GM23248 (cell line): ENCODE measurements at places on chromosomes 4 and X. TPM values are rescaled to one million over a fixed set of nuclear protein-coding genes. Genes with fewer than 3 reads are reported as not detected.

KLHL4 gene
- 0.11 TPM in 1 of 2 replicates, not detected in the other for total RNA-seq

RTL3 gene
- total RNA-seq: under 0.01 and 0.11 TPM in 2 replicates

ACE2 gene
- total RNA-seq: not detected in 2 replicates

TKTL2 gene
- total RNA-seq: not detected in 2 replicates

VCX3A gene
- total RNA-seq: not detected in 2 replicates

SLC7A11 gene
- 67.2 and 72.3 TPM in 2 replicates for total RNA-seq

OCIAD1 gene
- 88.9 and 147 TPM in 2 replicates for total RNA-seq

JAKMIP1 gene
- not detected in 2 replicates for total RNA-seq

C4orf50 gene
- total RNA-seq: not detected in 2 replicates

ZNF141 gene
- 6.7 and 7.6 TPM in 2 replicates for total RNA-seq

GPRASP1 gene
- total RNA-seq: 0.38 and 0.54 TPM in 2 replicates

DNA sequence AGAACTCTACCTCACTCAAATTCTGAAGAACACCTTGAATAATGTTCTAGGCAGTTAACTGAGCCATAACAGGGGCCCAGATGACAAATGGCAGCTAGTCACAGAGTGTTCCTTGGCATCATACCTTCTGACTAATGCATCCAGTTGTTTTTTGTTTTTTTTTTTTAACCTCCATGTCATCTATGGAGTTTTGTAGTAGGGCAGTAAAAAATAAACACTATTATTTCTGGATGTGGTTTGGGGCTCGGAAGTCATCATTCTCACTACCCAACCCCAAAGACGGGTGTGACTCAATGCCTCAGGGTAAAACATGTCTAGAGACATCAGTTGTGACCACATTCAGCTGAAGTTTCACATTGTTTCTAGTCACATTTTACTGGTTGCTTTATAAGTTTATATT lies 31.2 kb upstream of the MCF2 start:
- DNase-seq: peak; percentile 62

- DNase-seq: no peak
Observed at GRCh38 chrX:22021751-22022324, 10.3 kb upstream of the PHEX start.

DNA sequence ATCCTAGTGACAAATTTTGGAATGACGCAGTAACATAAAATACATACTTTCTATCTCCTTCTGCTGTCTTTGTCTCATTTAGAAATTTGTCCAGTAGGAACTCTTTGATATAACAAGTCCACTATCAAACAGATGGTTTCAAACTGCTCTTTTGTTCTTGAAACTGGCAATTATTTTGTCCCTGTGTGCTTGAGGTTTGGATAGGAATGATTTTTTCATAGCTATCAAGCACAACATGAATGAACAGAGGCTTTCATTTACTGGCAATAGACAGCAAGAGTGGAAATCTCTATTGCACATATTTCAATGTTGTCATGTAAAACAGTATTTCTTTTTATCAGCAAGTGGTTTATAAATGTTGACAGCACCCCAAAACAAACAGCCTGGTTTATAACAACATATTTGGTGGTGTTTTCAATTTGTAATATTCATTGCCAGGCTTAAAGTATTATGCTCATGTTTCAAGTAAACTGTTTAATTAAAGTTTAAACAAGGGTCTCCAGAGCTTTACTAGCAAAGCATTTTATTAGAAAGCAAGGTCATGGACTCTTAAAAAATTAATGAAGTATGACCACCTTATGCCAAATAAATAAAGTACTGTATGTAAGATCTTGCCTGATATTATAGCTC lies 60.0 kb downstream of the TIGD2 start:
- DNase-seq: no peak

GRCh38 chrX:38649221-38649620 lies 87.9 kb downstream of the TSPAN7 start:
- no peak for DNase-seq

DNA sequence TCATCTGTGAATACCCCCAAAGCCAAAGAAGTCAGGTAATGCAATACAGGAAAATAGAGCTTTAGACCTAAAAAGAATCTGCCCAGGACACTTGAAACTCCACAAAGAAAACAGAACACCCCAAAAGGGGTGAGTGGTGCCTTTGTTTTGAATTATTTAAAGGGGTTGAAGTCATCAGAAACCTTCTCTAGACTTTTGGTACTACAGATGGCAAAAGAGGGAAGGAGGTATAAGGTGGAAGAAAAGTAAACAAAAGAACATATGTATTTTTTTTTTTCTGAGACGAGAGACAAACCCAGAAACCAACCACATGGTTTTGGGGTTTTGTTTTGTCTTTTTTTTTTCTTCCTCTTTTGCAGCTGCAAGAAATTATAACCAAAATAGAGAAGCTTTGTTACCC lies 1477.8 kb downstream of the C4orf33 start:
- DNase-seq: no peak

DNA sequence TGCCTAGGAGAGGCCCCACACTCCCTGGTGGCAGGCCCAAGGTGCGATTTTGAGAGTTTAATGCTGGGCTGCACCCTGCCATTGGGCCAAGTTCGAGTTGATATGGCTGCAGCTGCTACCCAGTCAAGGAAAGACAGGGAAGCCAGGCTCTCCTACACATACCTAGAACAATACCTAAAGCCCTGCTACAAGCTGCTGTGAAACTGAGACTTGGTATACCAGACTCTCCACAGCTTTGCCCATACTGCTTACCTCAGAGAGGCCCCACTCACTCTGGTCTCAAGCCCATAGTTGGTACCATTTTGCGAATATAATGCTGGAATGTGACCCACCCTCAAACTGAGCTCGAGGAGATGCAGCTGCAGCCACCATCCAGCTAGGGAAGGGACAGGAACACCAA lies 147.7 kb upstream of the MAGEB2 start:
- DNase-seq: no peak

GRCh38 chr4:139676913-139677585 lies 11.4 kb downstream of the MGST2 start:
- DNase-seq: no peak

- DNase-seq: no peak
Observed at GRCh38 chr4:90165883-90166282, 38.7 kb downstream of the CCSER1 start.

GRCh38 chr4:151652841-151653547 lies 107.8 kb downstream of the GATB start:
- peak; percentile 81 for DNase-seq

DNA sequence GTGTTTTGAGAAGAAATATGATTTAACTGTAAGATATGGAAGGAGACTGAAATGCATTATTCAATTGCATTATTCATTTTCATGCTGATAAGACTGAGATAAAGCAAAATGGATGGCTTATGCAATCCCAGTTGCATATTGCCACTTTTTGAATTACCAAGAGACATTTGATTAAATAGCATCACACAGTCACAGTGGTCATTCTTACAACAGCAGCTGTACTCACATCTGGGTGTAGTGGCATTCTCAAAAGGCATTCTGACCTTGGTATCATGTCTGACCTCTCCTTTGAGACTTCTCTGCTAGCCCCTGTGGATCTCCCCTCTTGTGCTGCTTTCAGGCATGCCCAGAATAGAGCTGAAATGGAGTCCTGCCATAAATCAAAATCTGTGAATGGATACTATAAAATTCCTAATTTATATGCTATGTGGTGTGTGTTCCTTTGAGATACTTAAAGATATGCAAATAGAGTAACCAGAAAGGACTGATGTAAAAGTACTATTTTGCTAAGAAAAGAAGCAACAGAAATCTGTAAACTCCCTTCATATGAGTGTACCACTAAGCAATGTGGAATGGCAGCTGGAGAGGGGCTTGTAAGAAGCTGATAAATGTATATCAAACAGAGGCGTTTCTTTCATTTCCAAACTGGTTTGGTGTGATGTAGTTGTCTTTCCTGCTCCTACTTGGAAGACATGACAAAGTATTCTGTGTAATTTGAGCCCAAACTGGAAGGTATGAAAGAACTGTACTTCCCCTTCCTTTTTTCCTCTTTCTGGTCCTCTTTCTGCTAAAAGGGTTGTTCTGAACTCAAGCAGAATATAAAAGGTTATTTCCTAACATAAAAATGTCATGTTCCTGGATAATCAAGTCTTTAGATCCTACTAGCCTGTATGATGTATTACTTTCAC lies 25.4 kb upstream of the METAP1 start:
- no peak for DNase-seq

DNA sequence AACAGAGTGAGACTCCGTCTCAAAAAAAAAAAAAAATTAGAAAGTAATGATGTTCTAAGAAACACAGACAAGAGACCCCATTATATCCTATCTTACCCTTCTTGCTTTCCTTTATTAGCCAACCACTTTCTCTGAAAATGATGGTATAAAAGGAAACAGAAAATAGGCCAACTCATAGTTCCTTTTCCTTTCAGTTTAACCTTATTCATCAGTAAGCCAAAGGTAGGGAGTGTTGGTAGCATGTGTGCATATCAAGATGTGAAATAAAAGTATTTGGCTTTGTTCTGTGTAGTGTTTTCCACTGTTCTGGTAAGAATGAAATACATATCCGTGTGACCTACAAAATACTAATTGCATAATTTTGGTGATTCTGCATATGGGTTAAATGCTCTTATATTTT lies 266.6 kb downstream of the ZNF674 start:
- DNase-seq: no peak

DNA sequence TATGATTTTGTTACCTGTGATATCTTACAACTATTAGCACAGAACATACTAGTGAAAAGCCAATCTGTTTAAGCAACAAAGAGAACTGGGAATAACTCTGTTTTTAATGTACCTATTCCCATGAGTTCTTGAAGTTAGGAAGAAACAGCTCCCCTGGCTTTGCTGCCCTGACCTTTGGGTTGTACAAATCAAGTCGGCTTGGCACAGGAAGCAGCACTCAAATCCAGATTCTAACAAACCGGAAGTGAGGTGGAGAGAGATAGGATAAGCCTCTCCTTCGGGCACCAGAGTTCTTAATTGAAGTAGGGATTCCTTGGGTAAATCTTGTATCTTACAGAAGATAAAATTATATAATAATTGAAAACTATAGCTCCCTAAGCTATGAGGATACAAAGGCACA lies 144.8 kb upstream of the CPEB2 start:
- no peak for DNase-seq

GRCh38 chr4:163606896-163607691 lies 112.6 kb downstream of the TMA16 start:
- DNase-seq: no peak

DNA sequence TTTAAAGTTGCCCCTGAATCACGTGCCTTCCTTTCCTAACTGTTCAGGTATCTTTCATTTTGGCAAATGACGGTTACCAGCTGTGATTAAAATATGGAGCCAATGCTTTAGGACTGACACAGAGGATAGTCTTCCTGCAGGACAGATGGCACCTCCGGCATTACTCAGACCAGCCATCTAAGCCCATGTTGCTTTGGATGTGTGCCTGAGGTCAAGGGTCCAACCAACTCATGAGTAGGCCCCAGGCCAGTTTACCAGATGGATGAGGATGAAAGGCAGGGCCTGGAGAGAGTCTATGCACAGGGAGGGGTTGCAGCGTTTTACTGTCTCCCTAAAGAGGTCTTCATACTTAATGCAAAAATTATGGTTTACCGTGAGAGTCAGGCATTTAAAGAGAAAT lies 174.0 kb upstream of the GATB start:
- DNase-seq: no peak

DNA sequence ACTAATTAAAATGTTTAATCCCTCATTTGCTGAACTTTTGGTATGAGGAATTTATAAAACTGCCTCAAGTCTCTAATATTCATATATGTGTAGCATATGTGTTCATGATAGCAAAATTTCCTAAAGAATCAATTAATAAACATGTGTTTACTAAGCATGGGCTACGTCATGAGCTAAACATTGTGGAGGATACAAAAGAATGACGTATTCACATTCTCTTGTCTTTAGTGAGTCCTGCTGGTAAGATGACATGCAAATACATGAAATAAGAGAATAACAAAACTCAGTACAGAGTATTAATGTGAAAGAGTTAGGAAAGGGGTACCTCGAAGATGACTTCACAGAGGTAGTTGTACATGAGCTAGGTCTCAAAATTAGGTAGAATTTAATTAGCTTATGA lies 121.9 kb upstream of the POF1B start:
- DNase-seq: no peak

GRCh38 chrX:107773906-107774435 lies 1.6 kb downstream of the TSC22D3 start:
- DNase-seq: no peak

DNA sequence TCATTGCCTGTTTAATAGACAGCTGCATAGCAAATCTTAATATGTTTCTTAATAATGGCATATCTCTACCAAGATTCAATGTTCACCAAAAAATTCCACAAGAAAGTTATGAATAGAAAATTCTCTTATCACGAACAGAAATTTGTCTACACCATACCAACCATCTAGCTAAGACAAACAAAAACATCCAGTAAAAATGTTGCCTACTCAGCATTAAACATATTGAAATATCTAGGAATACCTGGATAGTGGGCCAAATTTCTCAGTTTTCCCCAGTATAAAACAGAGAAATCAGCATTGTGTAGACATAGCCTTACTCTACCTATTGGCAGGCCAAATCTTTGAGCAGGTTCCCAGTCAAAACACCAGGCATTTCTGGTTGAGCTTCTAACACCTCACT lies 598.6 kb downstream of the KLHL13 start:
- DNase-seq: no peak

- peak; percentile 64 for DNase-seq
Observed at GRCh38 chr4:183422962-183423631, 21.3 kb upstream of the CDKN2AIP start.

DNA sequence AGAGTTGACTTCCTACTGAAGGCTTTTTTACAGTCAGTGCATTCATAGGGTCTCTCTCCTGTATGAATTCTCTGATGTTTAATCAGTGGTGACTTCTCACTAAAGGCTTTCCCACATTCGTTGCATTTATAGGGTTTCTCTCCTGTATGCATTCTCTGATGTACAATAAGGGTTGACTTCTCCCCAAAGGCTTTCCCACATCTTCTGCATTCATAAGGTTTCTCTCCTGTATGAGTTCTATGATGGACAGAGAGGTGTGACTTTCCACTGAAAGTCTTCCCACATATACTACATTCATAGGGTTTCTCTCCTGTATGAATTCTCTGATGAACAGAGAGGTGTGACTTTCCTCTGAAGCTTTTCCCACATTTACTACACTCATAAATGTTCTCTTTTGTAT lies 45.2 kb downstream of the ZNF674 start:
- DNase-seq: peak; percentile 5

DNA sequence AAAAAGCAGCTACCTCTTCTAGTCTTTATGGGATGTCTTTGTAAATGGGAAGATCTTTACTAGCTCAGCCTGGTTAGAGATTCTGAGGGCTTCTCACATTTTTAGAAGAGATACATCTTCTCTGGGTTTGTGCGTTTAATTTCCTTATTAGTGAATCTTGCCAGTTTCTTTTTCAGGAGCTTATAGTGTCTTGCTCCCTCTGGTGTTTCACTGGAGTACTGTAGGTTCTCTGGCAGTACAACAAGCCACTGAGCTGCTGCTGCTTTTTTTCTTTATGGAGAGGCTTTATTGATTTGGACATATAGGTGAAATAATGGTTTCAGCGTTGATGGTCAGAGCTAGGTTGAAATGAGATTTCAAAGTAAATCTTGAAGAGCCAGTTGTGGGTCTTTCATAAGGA lies 82.9 kb downstream of the LAS1L start:
- DNase-seq: peak; percentile 50

GRCh38 chrX:46386511-46386910 lies 158.7 kb downstream of the ZNF674 start:
- no peak for DNase-seq
